ENCODE measurements at places on chromosomes 5 and 9. TPM values are rescaled to one million over a fixed set of nuclear protein-coding genes. Genes with fewer than 3 reads are reported as not detected.

The SEMA6A gene
- 4.9 TPM for total RNA-seq

The MAMDC2 gene
- total RNA-seq: 2.2 TPM

The C9orf153 gene
- not detected for total RNA-seq

The PDLIM4 gene
- total RNA-seq: 94.7 TPM

The PDGFRB gene
- 9.4 TPM for total RNA-seq

The TMC1 gene
- total RNA-seq: not detected

The OTP gene
- not detected for total RNA-seq

The PCDHB3 gene
- total RNA-seq: 0.11 TPM

The SLC25A2 gene
- 1.8 TPM for total RNA-seq

The RNF208 gene
- not detected for total RNA-seq

The FLT4 gene
- total RNA-seq: 24.6 TPM

The CCDC192 gene
- total RNA-seq: not detected

The CTSV gene
- 13.6 TPM for total RNA-seq

The RMI1 gene
- total RNA-seq: 8.8 TPM

The HRCT1 gene
- 1.8 TPM for total RNA-seq

The ERAP2 gene
- total RNA-seq: 82.6 TPM

The BNIP1 gene
- total RNA-seq: 46.8 TPM

The CARTPT gene
- total RNA-seq: not detected

The OLFML2A gene
- 3.9 TPM for total RNA-seq

The C7 gene
- total RNA-seq: 1.0 TPM

The NMUR2 gene
- 0.30 TPM for total RNA-seq

The PHPT1 gene
- 67.5 TPM for total RNA-seq

The ARL14EPL gene
- not detected for total RNA-seq

The SLC31A1 gene
- 13.4 TPM for total RNA-seq

The ADAMTS12 gene
- total RNA-seq: 3.5 TPM

The ALDH7A1 gene
- 27.4 TPM for total RNA-seq

The GLRX gene
- total RNA-seq: 8.3 TPM

The TNFAIP8 gene
- total RNA-seq: 52.8 TPM

The RASA1 gene
- 43.0 TPM for total RNA-seq
